Stimulated activated CD4-positive, alpha-beta T cell treated with anti-CD3 and anti-CD28 coated beads, Interleukin-15, amount 100 ng/mL, for 1 hour (primary cell): ENCODE measurements at places on chromosomes 1 and 21.

DNA sequence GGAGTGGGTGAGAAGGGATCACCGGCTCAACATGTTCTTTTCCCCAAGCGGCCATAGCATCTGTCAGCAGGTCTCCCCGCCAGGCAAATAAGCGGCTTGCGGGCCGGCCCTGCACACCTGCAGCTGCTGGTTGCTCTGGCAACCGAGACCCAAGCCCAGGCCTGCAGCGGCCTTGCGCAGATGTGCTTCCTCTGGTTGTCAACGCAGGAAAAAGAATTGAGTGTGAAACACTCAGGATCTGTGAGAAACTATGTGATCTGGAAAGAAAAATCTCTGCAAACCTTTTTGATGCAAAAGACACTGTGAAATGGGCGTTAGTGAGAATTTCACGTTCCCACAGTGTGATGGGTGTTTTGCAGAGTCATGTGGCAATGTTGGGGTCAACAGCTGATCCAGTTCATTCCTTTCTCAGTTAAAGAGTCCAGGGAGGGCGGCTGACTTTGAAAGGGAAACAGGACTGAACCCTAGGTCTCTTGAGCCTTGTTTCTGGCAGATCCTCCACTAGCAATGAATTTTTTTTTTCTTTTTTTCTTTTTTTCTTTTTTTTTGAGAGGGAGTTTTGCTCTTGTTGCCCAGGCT is 28.4 kb downstream of the TOMM20 start:
- no peak for DNase-seq

GRCh38 chr1:53326598-53327181 is 1.2 kb downstream of the LRP8 start:
- no peak for DNase-seq

DNA sequence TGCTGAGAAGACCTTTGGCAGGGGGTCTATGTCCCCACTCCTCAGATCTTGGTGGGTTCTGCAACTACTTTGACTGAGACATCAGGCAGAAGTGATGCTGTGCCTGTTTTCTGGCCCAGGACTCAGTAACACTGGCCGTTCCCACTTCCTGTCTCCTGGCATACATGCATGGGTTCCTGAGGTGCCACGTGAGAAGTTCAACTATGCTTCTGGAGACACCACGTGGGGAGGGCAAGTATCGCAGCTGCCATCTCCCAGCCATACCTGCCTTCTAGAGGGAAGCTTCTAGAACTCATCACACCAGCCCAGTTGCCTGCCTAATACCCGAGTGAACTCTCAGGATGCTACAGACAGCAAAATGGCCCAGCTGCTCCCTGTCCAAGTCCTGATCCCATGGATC is 65.8 kb downstream of the TRABD2B start:
- no peak for DNase-seq

GRCh38 chr1:145757420-145757819 is 38.1 kb downstream of the CD160 start:
- no peak for DNase-seq

DNA sequence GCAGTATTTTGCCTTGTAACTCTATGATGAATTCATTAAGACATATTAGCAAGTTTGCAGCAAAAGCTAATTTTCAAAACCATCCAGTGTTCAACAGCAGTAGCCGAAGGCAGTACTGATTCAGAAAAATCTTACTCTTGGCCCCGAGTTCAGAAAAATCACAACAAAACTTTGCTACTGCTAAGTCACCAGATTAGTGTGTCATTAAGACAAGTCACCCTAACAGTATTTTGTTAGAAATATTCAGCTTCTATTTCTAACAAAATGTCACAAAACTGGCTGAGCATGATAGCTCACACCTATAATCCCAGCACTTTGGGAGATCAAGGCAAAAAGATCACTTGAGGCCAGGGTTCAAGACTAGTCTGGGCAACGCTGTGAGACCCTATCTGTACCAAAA is 8.2 kb downstream of the GTF2B start:
- DNase-seq, result no peak

- no peak for DNase-seq
Observed at GRCh38 chr1:185409763-185410528, 92.9 kb upstream of the IVNS1ABP start.

GRCh38 chr1:239617731-239618130 is 231.4 kb downstream of the CHRM3 start:
- no peak for DNase-seq

- DNase-seq, result no peak
Observed at GRCh38 chr1:109760581-109761226, 3.0 kb downstream of the EPS8L3 start.

DNA sequence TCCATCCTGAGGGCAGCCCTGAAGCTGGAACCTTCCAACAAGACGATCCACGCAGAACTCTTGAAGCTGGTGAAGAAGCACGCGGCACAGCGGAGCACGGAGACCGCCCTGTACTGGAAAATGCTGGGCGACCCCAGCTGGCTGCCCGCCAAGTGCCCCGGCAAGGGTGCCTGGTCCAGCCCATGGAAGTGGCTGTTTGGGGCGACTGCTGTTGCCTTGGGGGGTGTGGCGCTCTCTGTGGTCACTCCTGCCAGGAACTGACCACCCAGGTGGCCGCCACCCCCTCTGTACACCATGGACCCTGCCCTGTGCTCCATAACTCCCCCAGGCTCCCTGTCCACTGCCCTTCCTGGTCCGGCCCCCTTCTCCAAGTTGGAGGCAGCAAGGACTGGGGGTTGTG is 90.8 kb downstream of the PPP1R12B start:
- no peak for DNase-seq

GRCh38 chr21:32422064-32422463 is 9.6 kb downstream of the EVA1C start:
- no peak for DNase-seq

- no peak for DNase-seq
Observed at GRCh38 chr1:14661222-14661621, 62.7 kb downstream of the KAZN start.

DNA sequence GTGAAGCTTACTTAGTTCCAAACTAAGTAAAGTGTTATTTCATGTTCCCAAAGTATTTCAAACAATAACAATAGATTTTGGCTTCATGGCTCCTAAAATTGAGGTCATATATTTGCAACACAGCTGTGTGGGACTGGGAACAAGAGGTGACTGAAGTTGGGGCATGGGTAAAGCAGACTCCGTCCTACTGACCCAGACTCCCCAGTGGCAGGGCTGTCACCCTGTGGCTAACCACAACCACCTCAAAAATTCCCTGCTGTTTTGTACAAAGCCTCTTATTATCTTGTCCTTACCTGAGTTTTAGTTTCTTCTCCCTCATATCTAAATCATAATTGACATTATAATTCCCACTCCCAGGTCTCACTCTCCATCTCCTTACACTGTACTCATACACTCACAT is 117.6 kb downstream of the PTGER3 start:
- DNase-seq, result no peak

GRCh38 chr1:69728206-69728605 is 160.5 kb downstream of the LRRC7 start:
- no peak for DNase-seq

DNA sequence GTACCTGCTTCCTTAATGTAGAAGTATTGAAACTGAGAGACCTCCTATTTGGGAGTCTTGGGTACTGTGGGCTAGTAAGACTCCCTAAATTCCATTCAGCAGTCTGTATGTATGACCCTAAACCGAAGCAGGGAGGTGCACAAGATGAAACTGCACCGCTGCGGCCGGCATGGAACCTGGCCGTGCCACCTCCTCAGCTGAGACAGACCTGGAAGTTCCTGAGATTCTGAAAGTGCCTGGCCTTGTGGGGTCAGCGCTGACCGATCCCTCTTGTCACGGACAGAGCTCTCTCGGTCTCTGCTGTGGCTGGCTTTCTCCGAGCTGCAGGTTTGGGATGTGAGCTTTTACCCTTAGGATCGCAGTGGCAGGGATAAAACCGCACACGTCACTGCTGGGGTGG is 27.0 kb downstream of the PCNT start:
- no peak for DNase-seq

- DNase-seq, result no peak
Observed at GRCh38 chr1:211737115-211738035, 62.0 kb upstream of the NEK2 start.
